ENCODE measurements at places on chromosomes 7 and 10.

DNA sequence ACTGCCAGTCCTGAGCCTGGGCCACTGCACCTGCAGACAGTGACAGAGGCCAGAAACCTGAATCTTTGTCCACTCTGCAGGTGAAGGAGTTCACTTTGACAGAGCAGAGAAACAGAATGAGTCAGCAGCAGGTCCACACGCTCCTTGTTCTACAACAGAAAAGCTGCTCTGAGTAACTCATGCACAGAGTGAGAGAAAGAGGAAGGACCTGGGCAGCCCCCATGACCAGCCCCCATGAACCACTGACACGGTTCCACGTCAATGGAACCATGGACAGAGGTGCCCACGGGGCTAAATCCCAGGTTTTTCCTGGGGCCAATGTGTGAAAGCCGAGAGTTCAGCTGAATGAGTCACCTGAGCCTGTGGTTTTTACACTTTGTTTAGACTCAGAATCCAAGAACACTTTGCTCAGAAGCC is 40.8 kb upstream of the CTBP2 start:
- no peak for DNase-seq

GRCh38 chr7:42511027-42511426 is 274.0 kb upstream of the GLI3 start:
- no peak for DNase-seq

DNA sequence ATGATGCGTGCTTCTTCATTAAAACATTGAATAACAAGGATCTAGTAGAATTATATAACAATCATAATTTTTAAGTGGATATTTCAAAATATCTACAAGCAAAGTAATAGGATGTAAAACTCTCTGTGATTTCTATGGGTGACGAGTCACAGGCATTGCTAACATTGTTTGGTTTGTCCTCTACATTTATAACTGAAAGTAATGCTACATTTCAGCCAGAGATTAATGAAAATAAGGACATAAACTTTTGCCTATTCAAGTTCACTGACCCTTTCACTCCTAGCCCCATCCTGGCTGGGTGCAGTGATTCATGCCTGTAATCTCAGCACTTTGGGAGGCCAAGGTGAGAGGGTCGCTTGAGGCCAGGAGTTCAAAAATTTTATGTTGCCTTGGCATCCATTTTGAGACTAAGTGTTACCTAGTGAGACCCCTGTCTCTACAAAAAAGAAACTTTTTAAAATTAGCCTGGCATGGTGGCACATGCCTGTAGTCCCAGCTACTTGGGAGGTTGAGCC is 38.4 kb upstream of the HSPA12A start:
- DNase-seq, result no peak

DNA sequence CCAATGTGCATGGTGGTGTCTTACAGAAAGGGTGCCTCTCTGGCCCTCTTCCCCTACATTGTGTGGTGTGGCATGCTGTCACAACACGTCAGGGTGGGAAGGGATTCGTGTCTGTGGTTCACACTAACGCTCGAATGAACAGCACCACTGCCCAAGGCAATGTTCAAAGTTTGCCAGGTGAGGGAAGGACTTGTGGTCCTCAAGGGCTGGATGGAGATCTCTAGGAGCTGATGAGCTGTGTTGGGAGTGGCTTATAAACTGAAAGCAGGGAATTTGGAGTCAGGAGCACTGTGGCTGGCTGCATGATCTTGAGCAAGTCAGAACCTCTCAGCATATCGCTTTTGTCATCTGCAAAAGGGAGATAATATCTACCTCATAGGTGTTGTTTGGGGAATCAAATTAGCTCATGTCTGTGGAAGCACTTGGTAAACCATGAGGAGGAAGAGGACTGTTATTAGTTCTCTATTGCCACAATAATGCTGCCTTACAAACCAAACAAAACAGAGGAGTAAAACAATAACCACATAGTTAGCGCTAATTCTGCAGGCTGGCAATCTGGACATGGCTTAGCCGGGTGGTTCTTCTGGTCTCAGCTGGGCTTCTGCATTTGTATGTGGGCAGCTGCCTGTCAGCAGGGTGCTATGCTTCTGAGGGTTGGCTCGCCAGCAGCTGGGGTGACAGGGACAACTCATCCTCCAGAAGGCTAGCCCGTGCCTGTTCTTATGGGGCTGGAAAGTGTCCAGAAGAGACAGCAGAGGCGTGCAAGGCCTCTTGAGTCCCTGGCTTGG is 22.9 kb upstream of the C10orf105 start:
- DNase-seq, result no peak

- no peak for DNase-seq
Measured at GRCh38 chr7:57388761-57389160, 61.2 kb upstream of the ZNF716 start.

GRCh38 chr10:60008816-60009215 is 102.5 kb upstream of the CCDC6 start:
- no peak for DNase-seq

DNA sequence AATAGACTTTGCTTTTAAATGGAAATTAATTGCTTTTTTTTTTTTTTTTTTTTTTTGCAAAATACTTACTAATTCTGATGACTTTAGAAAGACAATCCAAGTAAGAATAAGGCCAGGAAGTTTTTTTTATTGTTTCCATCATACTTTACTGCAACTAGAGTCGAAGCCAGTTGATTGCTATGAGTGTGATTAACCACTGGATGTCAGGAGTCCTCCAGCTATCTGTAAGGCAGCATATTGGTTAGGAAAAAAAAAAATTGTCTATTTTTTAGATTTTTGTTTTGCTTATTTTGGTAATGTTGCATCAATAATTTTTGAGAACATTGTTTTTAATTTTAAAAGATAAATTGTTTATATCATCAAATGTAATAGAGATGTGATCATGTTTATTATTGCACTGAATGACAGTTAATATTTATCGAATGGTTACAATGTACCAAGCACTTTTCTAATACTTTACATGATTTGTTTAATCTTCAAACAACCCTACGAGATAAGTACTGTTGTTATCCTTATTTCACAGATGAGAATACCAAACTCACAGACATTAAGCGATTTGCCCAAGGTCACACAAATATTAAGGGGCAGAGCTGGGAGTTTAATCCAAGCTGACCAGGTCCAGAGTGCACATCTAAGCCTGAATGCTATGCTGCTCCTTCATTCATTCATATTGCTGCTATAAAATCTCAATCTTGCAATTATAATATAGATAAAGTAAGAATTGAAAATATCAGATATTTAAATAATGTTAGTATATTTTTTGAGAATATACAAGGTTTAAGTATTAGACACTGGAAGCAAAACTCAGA is 19.9 kb upstream of the LMOD2 start:
- DNase-seq, result peak; percentile 34

GRCh38 chr7:25286756-25287155 is 58.5 kb upstream of the NPVF start:
- DNase-seq, result no peak

DNA sequence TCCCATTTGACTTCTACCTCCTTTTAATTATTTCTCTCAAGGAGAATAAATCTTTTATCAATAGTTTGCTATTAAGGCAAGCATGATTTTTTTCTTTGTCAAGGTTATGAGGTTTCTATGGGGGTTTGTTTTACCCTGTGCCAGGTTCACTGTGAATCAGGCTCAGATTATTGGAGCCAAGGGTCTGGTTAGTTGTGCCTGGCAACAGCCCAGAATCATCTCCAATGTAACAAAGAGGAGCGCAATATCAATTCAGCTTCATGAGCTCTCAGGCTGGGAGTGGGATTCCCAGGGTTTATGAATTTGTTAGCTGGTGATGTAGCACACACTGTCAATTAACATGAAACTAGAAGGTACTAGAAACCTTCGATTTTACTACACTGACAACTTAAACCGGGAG is 73.2 kb downstream of the AASS start:
- no peak for DNase-seq

Data from COR-L47 (cell line).